Activated CD4-positive, alpha-beta T cell treated with anti-CD3 and anti-CD28 coated beads, Interleukin-2, amount 50 U/mL, for 4 hours (primary cell): ENCODE measurements at places on chromosomes 5 and 9.

DNA sequence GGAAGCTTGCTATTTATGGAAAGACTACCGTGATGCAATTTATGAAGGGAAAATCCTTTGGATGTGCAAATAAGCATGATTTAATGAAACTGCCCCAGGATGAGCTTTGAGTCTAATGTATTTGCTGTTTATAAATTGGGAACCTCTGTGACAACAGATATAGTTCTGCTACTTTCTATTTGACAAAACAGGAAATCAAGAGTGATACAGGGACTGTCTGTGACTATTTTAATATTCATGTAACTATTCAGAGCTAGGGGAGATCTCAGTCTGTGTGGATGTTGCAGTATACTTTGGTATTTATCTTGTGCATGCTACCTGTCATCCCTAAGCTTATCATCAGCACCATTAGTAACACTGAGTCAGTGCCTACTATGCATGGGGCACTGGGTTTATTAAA is 132.1 kb downstream of the PDZD2 start:
- no peak for DNase-seq

DNA sequence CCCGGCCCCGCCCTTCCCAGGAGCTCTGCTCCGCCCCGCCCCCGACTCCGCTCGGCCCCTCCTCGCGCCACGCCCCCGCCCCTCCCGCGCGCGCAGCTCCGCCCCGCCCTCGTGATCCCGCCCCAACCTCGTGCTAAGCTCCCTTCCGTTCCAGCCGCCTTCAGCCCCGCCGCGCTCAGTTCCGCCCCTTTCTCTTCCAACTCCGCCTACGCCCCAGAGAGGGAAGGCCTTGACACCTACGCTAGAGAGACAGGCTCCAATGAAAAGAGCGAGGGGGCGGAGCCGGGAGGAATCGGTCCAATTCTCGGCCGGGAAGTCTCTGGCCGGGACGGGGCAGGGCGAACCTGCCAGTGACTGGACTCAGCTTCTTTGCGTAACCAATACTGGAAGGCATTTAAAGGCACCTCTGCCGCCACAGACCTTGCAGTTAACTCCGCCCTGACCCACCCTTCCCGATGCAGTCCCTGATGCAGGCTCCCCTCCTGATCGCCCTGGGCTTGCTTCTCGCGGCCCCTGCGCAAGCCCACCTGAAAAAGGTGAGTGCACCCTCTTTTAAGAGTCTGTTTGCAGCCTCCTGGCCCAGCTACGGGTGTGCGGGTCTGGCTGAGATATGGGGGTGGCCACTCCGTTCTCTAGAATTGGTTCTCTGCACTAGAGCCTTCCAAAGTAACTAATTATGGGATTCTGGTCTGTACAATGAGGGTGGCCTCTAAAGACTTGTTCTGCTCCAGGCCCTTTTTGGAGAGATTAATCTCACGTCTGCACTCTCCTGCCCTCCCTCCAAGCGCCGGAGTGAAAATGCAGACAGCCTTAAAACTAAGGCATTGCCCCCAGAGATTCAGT is at the start of gene GM2A:
TSS of gene GM2A (plus strand) at position 424 of the 843 bp plus-strand sequence. CDS start at position 456, 32 bp downstream.
- peak; percentile 97 for DNase-seq

GRCh38 chr5:179313849-179314521 is 31.3 kb downstream of the ADAMTS2 start:
- DNase-seq, result no peak

- no peak for DNase-seq
Measured at GRCh38 chr9:120377268-120378159, 202.5 kb downstream of the CDK5RAP2 start.

DNA sequence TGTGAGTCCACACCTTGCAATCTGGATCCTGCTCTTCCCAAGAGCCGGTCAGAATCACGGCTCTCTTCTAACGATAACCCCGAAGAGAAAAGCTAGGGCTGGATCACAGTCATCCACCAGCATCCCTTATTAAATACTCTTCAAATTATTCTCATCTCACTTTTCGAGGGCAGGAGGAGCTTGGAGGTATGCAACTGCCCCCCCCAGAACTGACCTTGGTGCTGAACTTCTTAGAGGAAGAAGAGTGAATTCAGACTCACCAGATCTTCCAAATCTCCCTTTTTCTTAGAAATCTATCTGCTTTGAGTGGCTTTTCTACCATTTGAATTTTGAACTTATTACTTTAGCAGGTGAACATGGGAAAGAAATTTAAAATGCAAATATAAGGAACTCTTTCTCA is 75.7 kb downstream of the MED10 start:
- no peak for DNase-seq

- DNase-seq, result no peak
Measured at GRCh38 chr9:113481176-113481787, 17.8 kb downstream of the RGS3 start.

- no peak for DNase-seq
Measured at GRCh38 chr9:132459661-132460060, 49.6 kb downstream of the CFAP77 start.

DNA sequence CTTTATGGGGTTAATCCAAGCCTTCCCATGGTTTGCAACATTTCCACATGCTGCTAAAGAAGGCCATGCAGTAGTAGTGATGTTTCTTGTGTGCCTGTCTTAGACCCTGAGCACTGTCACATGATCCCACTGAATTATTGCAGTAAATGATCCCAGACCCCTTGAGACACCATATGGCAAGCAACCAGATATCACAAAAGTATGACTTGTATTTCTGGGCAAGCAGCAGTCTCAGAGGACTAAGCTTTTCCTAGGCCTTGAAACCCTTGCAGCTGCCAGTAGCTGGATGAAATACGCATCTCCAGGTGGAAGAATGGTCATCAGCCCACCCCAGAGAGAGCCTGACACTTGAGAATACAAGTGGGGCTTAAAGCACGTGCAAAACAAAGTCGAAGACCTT is 41.8 kb downstream of the CDO1 start:
- no peak for DNase-seq

DNA sequence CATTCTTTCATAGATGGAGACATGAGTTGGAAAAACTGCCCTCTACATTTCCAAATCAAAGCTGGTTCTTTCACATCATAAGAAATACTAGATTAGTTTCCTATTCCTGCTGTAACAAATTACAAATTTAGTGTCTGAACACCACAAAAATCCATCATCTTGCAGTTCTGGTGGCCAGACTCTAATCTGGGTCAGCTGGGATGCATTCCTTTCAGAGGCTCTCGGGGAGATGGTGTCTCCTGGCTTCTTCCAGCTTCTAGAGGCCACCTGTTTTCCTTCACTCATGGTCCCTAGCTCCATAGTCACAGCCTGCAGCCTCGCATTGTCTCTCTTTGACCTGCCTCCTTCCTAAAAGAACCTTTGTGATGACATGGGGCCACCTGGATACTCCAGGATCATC is 65.2 kb downstream of the RETREG1 start:
- no peak for DNase-seq

DNA sequence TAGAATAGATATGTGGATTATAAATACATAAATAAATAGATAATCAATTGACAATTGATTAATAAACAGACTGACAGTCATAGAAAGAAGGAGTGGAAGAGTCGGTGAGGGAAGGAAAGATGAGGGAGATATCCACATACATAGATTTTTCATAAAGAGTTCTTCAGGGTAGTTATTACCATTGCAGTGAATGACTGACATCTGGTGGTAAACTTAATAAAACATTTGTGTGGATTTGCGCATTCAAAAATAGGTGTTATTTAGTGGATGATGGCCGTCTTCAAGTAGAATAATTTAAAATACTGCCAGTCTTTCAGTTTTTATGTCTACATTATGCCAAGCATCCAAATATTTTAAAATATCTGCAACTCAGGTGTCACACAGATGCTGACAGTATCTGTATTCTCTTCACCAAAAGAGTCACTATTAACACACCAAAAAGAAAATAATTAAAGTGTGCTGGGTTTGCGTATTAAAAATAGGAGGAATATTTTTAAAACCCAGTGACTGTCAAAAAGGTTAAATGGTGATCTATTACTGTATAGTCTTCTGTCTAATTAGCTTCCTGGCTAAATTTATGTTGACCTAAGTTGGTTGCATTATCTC is 78.8 kb downstream of the GIN1 start:
- DNase-seq, result no peak

DNA sequence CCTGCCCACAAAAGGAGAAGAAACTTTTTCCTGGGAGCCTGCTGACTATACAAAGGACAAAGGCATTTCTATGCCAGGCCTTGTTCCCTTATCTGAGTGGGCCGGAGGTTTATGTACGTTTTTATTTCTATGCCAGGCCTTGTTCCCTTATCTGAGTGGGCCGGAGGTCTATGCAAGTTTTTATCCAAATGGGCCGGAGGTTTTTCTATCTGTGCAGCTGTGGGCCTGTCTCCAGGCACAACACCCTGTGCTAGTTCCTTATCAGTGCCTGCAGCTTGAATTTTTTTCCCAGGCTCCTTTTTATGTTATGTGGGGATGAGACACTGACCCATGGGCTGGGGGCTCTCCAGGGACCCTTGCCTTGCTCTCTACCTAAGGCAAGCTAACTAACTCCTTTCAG is 5.5 kb downstream of the SLC25A2 start:
- DNase-seq, result no peak

DNA sequence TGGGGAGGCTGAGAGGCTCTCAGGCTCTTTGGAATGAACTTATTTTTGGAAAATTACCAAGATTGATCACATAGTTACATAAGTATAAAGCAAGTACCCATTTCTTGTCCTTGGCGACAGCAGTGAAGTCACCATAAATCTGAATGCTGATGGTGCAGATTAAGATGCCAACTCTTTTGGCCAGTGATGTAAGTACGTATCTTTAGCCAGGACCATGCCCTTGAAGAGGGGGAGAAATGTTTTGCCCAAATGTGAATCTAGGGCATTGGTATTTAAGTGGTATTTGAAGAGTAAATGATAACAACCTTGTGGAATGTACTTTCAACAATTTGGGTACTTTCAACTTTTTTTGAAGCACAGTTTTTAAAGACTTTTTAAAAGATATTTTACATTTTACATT is 68.2 kb upstream of the RAD23B start:
- no peak for DNase-seq

DNA sequence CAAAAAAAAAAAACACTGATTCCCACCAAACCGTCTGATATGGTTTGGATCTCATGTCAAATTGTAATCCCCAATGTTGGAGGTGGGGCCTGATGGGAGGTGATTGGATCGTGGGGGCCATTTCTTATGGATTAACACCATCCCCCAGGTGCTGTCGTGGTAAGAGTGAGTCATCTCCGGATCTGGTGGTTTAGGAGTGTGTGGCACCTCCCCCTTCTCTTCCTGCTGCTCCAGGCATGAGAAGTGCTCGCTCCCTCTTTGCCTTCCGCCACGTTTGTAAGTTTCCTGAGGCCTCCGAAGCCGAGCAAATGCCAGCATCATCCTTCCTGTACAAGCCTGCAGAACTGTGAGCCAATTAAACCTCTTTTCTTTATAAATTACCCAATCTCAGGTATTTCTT is 45.2 kb downstream of the HSD17B3 start:
- DNase-seq, result no peak

- no peak for DNase-seq
Measured at GRCh38 chr5:146069780-146070099, 35.6 kb downstream of the PLAC8L1 start.

DNA sequence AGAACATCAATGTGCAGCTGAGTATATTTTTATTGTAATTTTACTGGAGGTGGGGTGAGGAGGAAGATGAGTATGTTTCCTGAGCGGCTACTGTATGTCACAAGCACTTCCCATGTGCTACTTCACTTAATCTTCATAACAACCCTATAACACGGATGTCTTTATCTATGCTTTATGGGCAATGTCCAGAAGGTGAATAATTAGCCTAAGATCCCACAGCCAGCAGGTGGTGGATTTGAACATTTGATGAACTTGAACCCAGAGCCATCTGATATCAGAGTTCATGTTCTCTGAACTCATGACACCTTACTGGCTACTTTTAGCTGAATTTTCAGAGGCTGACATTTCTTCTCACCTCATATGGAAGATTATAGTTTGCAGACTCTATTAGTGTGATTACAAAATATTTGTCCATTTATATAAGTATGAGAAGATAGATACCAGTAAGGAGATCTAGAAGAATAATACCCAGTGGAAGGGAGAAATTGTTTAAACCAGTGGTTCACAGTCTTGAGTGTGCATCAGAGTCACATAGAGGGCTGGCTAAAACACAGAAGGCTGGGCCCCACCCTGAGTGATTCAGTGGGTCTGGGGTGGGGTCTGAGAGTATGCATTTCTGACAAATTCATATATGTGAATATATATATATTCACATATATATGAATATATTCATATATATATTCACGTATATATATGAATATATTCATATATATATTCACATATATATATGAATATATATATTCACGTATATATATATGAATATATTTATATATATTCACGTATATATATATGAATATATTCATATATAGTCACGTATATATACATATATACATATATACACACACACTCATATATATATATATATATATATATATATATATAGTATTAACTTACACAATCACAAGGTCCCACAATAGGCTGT is 164.4 kb upstream of the NR3C1 start:
- DNase-seq, result no peak

- DNase-seq, result no peak
Measured at GRCh38 chr5:1052641-1053390, 44.2 kb downstream of the NKD2 start.

GRCh38 chr5:144267961-144268513 is 97.4 kb downstream of the KCTD16 start:
- DNase-seq, result no peak

GRCh38 chr5:1410156-1411014 is 34.9 kb downstream of the SLC6A3 start:
- no peak for DNase-seq

- no peak for DNase-seq
Measured at GRCh38 chr5:98349251-98349989, 424.0 kb upstream of the RGMB start.

GRCh38 chr5:119031905-119032304 is 39.0 kb upstream of the DMXL1 start:
- no peak for DNase-seq

- no peak for DNase-seq
Measured at GRCh38 chr5:3120028-3120427, 368.6 kb upstream of the IRX2 start.

DNA sequence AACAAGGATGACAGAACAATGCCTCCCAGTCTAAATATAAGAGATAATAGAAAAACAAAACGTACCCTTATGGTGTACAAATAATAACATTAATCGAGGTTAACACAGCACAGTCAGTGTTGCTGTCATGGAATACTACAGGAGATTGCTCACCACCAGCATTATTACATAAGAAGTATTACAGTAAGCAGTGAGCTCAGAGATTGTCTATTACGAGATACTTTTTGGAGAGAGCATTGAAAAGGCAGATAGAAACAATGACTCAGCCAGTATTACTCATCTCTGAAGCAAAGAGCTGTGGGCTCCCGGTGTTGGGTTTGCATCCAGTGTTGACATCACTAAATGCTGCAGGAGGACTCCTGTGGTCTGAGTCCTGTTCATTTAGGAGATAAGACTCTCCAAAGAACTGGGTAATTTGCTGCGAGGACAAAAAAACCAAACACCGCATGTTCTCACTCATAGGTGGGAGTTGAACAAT is 191.9 kb upstream of the SEMA6A start:
- no peak for DNase-seq

GRCh38 chr5:56003679-56004078 is 8.9 kb upstream of the IL6ST start:
- DNase-seq, result no peak

- no peak for DNase-seq
Measured at GRCh38 chr5:132058646-132059042, 1.8 kb upstream of the IL3 start.
